ENCODE measurements at places on chromosomes 2 and 18. TPM values are rescaled to one million over a fixed set of nuclear protein-coding genes. Genes with fewer than 3 reads are reported as not detected.

GRCh38 chr18:13246121-13246520 lies 27.6 kb downstream of the LDLRAD4 start:
- DNase-seq: no peak

- peak; percentile 44 for DNase-seq
Measured at GRCh38 chr2:54845514-54845913, 122.1 kb downstream of the EML6 start.

DNA sequence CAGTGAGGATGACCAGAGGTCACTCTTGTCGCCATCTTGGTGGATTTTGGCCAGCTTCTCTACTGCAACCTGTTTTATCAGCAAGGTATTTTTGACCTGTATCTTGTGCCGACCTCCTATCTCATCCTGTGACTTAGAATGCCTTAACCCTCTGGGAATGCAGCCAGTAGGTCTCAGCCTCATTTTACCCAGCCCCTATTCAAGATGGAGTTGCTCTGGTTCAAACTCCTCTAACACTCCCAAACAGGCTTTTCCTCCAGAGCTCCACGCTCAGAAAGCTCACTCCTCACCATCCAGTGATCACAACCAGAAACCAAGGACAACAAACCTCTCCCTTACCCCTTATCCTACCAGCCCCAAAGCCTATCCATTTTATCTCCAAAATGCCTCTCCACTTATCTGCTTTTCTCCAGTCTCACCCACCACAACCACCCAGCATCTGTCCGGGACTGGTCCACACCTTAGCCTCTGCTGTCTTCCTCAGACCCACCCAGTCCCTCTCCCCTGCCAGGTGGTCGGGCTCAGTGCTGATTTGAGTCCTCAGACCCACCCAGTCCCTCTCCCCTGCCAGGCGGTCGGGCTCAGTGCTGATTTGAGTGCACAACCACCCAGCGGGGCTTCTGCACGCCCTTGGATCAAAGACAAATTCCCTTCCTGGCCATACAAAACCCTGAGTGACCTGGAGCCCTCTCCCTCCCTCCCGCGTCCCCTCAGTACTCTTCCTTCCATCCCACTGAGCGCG lies 11.7 kb upstream of the SMAD7 start:
- no peak for DNase-seq

DNA sequence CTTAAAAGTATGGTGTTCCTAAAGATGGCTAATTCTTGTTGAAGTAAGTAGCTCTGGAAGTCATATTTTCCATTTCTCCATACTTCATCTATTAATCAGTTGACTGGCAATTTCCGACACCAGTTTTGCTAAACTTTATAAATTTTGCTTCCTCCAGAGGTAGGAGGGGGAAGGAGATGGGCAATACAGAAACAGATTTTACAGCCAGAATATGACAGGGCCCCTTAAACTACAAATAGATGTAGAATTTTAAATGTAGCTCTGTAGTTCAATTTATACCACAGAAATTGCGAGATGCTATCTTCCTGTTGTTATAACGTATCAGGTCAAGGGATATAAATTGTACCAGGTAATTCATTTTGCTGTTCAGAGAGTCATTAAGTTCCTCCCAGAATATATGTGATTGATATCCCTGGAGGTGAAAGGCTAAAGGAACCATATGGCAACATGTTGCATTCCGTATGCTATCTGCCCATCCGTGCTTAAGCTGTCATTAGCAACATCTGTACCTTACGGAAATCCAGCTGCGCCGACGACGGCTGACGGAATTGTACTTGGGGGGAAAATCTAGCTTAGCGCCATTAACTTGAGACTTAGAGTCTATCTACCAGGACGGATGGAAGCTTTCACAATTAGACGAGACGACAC lies 8.4 kb upstream of the NR4A2 start:
- peak; percentile 74 for DNase-seq

Gene RAB27B
- 0.92 TPM for polyA plus RNA-seq

DNA sequence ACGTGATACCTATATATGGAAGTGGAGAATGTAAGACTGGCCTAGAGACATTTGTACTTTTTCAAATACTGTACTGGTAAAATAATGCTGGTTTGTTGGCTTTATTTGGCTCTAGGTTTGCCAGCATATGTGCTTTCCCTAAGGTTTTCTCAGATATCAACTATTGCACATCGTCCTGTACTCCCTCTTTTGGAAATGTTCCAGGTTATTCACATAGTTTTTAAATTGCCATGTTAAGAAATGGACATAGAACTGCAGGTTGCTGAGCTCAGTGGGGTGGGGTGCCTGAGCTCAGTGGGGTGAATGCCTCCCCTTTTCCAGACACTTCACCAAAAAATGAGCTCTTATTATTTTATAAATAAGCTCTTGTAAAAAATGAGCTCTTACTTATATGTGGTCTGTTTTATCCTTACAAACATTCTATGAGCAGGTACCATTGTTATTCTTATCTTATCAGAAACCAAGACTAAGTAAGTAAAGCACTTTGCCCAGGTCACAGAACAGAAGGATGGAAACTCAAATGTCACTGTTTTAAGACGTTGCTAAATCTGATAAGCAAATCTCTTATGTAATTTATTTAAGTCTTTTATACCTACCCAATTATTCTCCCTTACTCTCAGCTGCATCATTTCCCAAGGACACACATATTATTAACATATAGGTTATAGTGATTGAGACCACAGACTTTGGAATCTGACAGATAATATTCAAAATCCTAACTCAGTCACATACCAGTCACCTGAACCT lies 99.0 kb downstream of the CPS1 start:
- no peak for DNase-seq

Measured in fibroblast of lung (primary cell).